NCI-H1417 (cell line): ENCODE measurements at places on chromosomes 16 and 17.

DNA sequence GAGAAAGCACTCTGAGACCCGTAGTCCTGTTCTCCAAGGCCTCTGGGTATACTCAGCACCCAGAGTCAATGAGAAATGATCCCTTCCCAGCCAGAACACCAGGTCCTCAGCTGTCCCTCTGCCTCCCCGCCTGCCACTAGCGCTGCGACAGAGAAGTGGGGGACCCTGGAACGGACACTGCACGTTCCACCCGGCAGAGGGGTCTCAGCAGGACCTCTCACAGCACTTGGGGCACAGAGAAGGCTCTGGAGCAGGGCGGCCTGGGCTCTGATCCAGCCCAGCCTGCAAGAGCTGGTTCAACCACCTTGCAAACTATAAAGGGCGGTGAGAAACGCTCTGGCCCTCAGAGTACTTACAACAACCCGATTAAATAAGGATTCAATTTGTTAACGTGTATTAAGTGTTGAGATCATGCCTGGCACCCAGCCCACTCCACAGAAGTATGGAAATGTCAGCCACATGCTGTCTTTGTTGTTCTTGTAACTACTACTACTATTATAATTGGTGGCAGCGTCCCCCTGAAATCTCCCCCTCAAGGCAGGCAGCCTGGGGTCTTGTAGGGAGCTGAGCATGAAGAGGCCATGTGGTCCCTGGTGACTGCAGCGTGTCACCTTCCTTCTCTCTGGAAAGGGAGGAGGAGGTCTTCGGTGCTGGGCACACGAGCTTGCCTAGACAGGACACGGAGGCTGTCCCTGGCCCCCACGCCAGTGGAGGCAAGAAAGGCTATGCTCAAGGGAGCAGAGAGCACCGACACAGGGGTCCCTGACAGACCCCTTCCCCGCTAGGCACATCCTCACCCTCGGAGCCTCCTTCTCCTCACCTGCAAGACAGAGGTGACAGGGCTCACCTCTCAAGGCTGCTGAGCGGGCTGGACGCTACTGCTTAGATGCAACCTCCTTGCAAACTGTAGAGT, 2.4 kb downstream of the OSGIN1 start:
- no peak for DNase-seq

DNA sequence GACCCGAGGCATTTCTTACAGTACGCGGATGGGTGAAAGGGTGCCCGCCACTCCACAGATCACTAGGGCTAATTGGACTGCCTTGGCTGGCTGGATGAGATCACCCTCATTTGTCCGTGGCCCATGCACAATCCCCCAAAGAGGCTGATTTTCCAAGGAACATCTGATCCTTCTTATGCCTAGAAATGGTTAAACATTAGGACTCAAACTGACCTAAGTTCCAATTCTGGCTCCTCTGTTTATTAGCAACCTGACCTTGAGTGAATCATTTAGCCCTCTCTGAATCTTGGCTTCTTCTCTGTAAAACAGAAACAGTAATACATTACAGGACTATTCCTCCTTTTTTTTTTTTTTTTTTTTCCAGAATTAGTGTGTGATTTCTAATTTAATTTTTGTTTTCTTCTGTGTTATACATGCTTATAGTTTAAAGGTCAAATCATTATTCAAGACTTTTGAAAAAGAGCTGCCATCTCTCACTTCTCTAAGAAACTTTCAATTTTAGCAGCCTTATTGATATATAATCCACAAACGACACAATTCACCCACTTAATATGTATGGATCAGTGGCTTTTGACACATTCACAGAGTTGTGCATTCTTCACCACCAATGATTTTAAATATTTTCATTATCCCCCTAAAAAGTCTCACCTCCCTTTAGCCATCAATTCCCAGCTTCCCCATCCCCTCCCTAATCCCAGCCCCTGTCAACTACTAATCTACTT, 45.4 kb upstream of the TMEM132E start:
- DNase-seq: no peak

- no peak for DNase-seq
Observed at GRCh38 chr17:983921-984320, 4.3 kb upstream of the NXN start.

DNA sequence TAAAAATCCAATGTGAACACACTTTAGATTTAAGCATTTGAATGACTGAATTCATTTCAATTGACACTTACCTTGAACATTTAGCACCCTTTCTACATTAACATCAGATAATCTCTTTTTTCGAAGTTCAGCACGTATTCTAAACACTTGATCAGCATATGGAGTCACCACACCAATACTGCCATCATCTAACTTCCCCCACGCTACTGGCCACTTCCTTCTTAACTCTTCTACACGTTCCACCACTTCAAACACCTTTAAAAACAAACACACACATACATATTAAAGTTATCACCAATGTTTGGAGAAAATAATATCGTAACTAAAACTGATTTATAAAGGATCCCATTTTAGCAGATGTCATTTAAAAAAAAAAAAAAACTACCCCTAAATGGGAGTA, 93.5 kb downstream of the CACNG1 start:
- DNase-seq: no peak

DNA sequence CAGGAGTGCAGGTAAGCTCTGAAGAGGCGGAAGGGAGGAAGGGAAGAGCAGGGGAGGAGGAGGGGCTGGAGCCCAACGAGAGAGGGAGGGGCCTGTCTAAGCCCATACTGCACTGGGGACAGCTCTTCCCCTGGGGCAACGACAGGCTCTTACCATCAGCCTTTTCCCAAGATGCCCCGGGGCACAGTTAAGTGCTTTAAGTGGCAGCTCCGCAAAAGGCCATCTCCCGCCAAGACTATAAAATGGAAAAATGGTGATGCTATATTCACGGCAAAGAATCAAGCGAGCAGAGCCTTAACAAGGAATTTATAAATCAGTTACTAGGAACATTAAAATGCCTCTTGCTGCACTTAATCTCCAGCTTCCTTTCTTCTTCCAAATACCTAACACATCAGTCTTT, 110.2 kb upstream of the NLRP1 start:
- DNase-seq: peak; percentile 88

DNA sequence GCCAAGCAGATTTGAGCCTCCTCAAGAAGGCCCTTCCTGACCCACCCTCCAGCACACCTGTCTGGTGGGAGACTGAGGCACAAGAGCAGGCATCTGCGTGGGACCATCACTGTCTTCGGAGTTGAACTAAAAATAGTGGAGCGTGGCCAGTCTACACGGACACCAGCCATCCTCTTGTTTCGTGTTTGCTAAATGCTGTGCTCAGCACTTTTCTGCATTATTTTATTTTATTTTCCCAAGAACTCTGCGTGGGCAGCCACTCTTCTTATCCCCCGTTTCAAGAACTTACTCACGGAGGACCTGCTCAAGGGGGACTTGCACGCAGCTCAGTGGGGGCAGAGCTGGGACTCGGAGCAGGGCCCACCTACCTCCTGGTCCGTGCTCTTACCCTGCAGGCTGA, 60.8 kb downstream of the SOCS3 start:
- no peak for DNase-seq

GRCh38 chr17:17971431-17972125, 622 bp downstream of the TOM1L2 start:
- peak; percentile 48 for DNase-seq

- peak; percentile 86 for DNase-seq
Observed at GRCh38 chr17:41695954-41696757, 7.5 kb downstream of the EIF1 start.

DNA sequence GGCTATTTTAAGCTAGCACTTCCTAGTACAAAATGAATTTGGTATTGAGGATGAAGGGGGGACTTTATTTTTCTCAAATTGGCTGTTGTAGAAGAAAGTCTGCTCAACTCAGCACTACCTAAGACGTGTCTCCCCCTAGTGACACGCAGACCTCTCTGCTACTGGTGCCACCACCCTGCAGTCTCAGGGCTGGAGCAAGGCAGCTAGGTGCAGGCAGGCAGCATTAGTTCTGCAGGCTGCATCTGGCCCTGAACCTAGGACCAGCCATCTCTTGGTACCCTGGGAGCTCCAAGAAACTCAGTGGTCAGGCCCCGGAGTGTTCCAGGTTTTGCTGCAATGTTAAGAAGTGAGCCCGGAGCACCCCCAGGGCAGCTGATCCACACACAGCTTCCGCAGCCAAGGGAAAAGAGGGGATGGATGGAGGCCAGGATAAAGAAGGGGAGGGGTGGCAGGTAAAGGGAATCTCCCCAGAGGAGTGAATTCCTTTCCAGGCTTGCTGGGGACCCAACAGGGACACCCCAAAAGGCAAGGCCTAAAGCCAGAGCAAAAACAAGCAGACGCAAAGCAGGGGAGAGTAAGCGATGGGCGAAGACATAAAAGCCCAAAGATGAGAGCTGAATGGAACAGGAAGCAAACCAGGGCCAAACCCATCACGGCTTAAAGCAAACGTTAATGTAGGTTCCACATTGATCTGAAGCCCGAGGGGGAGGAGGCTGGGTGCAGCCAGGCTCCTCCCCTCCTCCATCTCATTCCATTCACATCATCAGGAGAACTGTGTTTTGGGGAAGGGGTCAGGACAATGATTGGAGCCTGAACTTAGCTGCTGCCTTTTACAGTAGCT, 200.5 kb downstream of the ZFHX3 start:
- peak; percentile 24 for DNase-seq

GRCh38 chr16:86079255-86079885, 180.4 kb downstream of the IRF8 start:
- DNase-seq: no peak

GRCh38 chr16:77443357-77444146, 8.7 kb upstream of the ADAMTS18 start:
- DNase-seq: no peak

DNA sequence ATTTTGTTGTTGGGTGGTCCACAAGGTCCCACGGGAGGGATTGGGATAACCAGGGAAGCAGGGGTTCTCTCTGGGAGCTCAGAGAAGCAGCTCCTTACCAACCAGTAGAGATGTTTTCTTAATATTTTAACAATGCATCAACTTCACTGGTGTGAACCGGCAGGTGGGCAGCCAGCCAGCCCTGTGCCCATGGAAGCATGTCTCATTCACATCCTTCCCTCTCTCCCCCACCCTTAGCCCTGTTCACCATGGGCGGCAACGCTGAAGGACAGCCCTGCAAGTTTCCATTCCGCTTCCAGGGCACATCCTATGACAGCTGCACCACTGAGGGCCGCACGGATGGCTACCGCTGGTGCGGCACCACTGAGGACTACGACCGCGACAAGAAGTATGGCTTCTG, 9.3 kb downstream of the MMP2 start:
- DNase-seq: no peak

GRCh38 chr17:57994436-57994835, 6.4 kb upstream of the VEZF1 start:
- DNase-seq: peak; percentile 60

- DNase-seq: no peak
Observed at GRCh38 chr17:72430611-72431432, 310.0 kb downstream of the SOX9 start.

GRCh38 chr17:79410681-79411080, 200.2 kb downstream of the RBFOX3 start:
- DNase-seq: peak; percentile 25

- no peak for DNase-seq
Observed at GRCh38 chr16:71542377-71542776, 16.2 kb downstream of the CHST4 start.

GRCh38 chr16:1772362-1772907, at the start of gene EME2:
Gene EME2, plus strand, starts transcription at chr16:1772810. Its CDS starts 418 bp downstream, at chr16:1773228.
- peak; percentile 81 for DNase-seq

DNA sequence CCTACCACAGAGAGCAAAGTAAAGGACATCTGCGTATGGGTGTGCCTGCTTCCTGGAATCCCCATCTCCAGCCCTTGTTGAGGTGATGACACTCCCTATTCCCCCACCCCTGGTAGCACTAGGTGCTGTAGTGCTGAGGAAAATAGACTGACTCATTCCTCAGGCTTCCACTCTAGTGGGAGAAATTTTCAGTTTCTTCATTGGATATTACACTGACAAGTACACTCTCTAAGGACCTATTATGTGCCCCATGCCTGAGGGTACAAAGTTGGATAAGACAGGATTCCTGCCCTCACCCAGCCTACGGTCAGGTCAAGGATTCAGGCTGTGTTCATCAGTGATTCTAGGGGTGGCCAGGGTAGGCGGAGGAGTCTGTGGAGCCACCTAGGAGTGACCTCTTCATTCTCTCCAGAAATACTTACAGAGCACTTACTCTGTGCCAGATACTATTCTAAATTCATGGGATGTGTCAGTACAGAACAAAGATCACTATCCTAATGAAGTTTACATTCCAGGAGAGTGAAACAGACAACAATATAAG, 4.5 kb upstream of the ZC3H7A start:
- no peak for DNase-seq

DNA sequence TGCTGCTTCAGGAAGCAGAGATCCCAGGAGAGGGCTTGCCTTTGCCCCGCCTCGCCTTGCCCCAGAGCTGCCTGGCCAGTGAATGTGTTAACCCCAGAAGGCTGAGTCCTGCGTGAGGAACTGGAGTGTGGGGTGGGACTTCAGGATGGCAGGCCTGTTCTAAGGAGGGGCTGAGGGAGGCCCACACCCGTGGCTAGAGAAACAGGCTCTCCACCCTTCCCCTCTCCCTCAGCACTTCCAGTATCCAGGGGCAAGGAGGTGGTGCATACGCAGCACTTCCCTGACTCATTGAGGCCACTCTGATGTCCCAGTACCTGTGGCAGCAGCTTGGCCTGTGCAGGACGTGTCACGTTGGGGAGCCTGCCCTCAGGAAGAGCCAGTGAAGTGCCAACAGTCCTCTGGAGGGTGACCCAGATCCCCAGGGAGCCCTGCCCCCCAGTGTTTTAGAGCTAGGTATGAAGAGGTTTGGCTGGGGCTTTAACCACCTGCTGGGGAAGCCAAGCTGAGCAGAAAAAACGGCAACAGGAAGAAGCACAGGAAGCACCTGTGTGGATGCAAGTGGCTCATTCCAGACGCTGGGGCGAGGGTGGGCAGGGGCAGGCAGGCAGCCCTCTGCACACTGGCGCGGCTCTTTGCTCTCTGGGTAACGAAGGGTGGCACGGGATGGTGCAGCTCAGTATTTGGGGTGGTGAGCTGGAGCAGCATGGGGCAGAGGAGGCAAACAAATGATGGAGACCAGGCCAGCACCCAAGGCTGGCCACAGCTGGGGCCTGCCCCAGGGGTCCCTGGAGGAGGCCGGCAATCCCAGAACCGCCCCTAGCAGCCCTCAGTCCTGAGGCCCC, 14.7 kb upstream of the CTCF start:
- peak; percentile 65 for DNase-seq

- peak; percentile 78 for DNase-seq
Observed at GRCh38 chr17:56939869-56940484, 20.9 kb downstream of the COIL start.

DNA sequence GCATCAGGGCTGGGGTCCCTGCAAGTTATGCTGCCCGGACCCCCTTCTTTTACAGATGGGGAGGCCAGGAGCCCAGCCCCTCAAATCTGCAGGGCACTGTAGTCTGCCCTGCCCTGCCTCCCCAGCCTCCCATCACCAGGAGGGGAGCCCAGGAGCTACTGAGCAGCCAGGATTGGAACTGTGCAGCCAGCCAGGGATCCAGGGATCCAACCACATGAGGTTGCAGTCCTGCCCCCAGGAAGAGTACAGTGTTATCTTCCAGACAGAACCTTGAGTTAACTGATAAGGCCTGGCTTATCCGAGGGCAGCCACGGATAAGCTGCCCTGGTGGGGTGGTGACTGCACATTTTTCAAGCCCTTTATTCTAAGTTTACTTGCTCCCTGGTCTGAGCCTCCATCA, 11.4 kb upstream of the NDRG4 start:
- no peak for DNase-seq
